ENCODE measurements at places on chromosomes 7 and 10. TPM values are rescaled to one million over a fixed set of nuclear protein-coding genes. Genes with fewer than 3 reads are reported as not detected.

CDK14 gene
- 1.9 TPM for total RNA-seq

PLAC9 gene
- total RNA-seq, result 6.0 TPM

ANKRD2 gene
- total RNA-seq, result 0.24 TPM

PCGF5 gene
- 48.7 TPM for total RNA-seq

HOXA9 gene
- 22.1 TPM for total RNA-seq

SAP25 gene
- total RNA-seq, result 5.5 TPM

PRRT4 gene
- not detected for total RNA-seq

NACAD gene
- 1.0 TPM for total RNA-seq

STEAP1 gene
- total RNA-seq, result 22.0 TPM

RNF32 gene
- 2.0 TPM for total RNA-seq

Data from colonic mucosa (tissue), 4 donors.